ENCODE measurements at places on chromosomes 4 and X.

GRCh38 chrX:149628280-149628679, 3.3 kb downstream of the TMEM185A start:
- DNase-seq, result no peak

DNA sequence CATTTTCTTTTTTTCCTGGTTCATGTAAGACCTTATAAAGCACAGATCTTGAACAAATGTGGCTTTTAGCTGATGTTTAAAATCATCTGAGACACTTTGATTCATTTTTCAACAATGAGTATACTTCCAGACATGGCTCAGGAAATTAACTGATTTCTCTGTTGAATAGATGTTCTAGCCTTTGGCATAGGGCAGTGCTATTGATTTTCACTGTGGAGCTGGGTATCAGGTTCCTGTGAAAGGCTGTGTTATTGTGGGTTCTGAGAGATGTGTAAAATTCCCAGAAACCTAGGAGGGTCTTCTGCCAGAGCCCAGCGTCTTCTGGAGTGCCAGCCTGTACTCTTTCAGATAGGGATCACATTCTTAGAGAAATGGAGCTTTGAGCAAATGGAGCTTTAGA, 278.9 kb downstream of the EPHA5 start:
- no peak for DNase-seq

DNA sequence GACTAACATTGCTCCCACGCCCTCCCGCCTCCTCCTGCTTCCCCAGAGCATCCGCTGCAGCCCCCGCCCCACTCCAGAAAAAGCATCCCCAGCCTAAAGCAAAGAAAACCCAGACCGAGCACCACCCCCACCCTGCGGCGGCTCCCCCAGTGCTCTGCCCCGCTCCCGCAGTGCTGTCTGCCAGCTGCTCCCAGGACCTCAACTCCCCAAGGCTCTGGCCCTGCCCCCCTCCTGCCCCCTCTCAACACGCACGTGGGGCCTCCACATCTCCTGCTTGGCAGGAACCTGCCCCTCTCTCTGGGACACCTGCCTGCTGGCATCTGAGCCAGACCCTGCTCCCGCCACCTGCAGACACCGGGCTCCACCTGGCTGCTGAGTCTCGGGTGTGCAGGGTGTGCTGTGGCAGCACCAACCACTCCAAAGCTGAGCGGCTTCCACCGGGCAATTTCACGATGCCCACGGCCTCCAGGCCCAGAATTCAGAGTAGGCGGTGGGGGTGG, 79.4 kb downstream of the FAM53A start:
- DNase-seq, result no peak

- no peak for DNase-seq
Observed at GRCh38 chr4:148034813-148035212, 302.9 kb downstream of the ARHGAP10 start.

DNA sequence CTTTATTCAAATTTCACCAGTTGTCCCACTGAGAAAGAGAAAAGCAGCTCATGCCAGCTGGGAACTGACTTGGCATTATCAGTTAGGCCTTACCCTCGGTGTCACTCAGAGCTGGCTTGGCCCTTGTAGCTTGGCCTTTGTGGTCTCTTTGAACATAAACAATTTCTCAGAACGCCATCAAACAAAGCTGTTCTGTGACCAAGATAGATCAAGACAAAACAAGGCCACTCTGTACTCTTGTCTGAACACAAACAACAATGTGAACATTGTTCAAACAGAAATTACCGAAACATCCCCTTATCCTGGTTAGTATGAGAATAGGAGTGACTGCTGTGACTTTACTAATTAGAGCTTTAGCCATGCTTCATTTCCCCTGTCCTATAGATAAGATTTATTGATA, 57.2 kb downstream of the DIPK2B start:
- DNase-seq, result no peak

- no peak for DNase-seq
Observed at GRCh38 chr4:186628058-186628711, 72.8 kb upstream of the MTNR1A start.

DNA sequence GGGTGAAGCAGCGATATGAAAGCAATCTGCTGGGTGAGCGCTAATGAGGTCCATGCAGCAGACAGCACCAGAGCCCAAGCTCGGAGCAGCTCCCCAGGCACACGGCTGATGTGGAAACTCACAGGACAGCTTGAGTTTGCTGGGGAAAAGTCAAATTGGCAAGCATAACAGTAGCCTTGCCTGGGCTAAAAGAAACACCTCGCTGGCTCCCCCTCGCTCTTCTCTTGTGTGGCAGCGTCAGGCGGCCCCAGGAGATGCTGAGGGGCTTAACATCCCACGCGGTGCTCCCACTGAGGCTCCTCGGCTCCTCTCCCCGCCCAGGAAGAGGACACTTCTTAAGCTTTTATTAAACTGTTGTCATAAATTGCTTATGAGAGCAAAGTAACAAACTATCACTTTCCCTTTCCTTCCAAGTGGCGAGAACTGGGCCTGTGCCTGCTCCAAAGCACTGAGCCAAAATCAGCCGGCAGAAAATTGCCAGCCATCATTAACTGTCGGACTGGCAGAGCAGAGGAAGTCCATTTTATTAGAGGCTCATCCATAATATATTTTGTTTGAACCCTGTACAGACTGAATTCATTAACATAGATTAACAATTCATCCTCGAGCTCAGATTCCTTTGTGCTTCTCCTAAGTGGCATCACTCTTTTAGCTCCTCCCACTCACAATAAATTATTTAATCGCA, 111.4 kb downstream of the TSPAN5 start:
- DNase-seq, result no peak

DNA sequence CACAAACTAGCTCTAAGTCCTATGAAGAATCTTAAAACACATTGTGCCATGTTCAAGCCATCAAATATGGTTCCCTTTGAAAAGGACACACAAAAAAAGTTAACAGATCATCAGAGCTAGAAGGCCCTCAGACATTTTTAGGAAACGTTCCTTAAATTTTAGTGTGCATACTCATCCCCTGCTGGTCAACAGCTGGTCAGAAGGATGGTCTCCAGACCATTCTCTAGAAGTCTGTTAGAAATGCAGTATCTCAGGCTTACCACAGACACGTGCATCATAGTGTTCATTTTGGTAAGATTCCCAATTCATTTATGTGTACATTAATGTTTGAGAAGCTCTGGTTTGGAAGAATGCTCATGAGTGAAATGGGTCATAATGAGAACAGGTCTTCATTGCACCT, 523.1 kb downstream of the INPP4B start:
- DNase-seq, result no peak

DNA sequence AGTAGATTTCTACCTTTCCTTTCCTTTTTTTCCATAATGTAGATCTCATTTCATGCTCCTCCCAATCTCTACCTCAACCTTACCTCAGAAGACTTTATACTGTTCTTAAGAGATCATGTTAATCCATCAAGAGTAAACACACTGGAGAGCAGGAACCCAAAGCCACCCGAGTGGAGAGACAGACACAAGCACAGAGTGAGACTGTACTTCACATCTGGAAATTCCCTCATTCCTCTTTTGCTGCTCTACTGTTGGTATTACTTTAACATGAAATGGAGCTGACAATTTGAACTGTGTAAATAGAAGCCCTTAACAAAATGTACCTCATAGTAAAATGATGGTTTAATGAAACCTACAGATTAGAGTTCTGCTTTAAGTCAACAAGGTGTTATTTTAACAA, 105.7 kb upstream of the RASGEF1B start:
- no peak for DNase-seq

DNA sequence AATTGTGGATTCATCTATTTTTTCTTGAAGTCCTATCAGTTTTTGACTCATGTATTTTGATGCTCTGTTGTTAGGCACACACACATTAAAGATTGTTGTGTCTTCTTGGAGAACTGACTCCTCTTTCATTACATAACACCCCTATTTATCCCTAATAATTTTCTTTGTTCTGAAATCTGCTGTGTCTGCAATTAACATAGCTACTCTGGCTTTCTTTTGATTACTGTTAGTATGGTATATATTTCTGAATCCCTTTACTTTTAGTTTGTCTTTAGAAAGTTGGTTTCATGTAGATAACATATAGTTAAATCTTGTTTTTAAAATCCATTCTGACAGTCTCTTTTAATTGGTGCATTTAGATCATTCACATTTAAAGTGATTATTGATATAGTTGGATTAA, 5.1 kb upstream of the PJA1 start:
- DNase-seq, result no peak

- DNase-seq, result no peak
Observed at GRCh38 chrX:40663880-40664630, 16.7 kb upstream of the CXorf38 start.

GRCh38 chr4:24837336-24837735, 42.0 kb downstream of the SOD3 start:
- DNase-seq, result no peak

DNA sequence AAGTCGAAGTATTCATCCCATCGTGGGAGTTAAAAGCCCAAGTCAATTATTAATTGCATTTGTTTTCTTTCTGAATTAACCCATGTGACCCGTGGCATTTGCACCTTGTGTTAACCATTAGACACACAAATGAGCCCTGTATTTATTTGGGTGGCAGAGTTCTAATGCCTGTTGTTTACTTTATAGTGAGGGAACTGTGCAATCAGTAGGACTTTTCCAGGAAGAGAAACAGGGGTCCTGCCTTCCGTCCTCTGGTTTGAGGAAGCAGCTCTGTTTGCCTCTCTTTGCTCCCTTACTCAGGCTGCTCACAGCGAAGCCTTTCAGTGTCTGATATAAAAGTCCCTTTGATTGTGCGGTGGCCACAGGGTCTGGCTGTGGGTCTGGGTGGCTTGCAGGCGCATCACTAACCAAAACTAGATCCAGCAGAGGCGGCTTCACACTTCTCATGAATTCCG, 263.6 kb downstream of the PTTG2 start:
- DNase-seq, result no peak

GRCh38 chr4:182465979-182466378, 222.8 kb downstream of the TENM3 start:
- DNase-seq, result no peak
